Epithelial cell of esophagus (primary cell): ENCODE measurements at places on chromosomes 5 and 9.

GRCh38 chr5:50559955-50560354 lies 106.5 kb upstream of the PARP8 start:
- no peak for DNase-seq

DNA sequence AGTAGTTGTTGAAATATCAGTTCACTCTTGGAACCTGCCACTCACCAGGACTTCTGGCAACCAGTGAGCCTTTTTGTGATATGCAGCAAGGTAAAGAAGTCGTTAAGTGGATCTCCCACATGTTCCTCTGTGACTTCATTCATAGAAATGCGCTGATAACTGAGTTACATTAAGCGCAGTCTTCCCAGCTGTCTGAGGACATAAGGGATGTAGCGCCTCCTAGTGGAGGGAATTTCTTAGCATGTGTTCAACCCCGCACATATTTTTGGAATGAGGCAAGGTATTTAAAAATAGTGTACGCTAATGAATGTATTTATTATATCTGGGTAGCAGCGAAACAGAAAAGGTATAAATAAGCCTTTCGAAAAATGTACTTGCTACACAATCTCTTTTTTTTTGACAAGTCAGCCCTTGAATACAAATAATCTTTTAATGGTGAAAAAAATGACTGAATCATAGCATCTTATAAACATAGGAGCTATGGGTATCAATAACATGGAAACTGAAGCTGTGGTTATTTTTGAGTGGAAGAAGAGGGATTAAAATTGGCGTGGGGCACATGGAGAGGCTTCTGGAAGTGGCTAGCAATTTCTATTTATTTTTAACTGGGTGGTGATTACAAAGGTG lies 38.0 kb downstream of the PALM2AKAP2 start:
- peak; percentile 95 for DNase-seq

DNA sequence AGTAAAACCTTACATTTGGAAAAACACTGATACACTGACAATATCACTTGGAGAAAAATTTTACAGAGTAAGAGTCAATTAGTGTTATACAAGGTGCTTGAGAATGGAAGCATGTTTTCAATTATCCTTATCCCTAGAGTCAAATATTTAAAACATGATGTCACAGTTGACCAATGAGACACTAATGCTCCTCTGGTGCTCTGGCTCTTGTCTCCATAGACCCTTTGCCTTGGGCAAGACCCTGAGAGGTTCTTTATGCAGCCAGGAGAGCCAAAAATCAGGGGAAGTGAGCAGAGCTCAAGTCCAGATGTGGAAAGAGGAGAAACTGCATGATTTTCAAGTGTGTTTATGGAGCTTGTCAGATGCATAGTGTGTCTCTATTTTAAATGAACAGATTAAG lies 153.9 kb downstream of the MARCHF11 start:
- no peak for DNase-seq

GRCh38 chr9:84207491-84207951 lies 133.0 kb downstream of the SLC28A3 start:
- DNase-seq, result no peak

- DNase-seq, result peak; percentile 59
These were observed 197.9 kb downstream of the TLE4 start for GRCh38 chr9:79769476-79770275.

DNA sequence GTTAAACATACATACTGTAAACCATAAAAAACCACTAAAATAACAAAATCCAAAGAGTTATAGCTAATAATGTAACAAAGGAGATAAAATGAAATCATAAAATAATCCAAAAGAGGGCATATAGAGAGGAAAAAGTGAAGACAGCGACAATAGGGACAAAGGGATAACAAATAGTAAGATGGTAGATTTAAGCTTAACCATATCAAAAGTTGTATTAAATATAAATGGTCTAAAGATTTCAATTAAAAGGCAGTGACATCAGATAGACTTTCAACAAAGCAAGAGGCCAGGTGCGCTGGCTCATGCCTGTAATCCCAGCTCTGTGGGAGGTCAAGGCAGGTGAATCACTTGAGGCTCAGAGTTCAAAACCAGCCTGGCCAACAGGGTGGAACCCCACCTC lies 54.7 kb upstream of the SREK1 start:
- DNase-seq, result no peak

DNA sequence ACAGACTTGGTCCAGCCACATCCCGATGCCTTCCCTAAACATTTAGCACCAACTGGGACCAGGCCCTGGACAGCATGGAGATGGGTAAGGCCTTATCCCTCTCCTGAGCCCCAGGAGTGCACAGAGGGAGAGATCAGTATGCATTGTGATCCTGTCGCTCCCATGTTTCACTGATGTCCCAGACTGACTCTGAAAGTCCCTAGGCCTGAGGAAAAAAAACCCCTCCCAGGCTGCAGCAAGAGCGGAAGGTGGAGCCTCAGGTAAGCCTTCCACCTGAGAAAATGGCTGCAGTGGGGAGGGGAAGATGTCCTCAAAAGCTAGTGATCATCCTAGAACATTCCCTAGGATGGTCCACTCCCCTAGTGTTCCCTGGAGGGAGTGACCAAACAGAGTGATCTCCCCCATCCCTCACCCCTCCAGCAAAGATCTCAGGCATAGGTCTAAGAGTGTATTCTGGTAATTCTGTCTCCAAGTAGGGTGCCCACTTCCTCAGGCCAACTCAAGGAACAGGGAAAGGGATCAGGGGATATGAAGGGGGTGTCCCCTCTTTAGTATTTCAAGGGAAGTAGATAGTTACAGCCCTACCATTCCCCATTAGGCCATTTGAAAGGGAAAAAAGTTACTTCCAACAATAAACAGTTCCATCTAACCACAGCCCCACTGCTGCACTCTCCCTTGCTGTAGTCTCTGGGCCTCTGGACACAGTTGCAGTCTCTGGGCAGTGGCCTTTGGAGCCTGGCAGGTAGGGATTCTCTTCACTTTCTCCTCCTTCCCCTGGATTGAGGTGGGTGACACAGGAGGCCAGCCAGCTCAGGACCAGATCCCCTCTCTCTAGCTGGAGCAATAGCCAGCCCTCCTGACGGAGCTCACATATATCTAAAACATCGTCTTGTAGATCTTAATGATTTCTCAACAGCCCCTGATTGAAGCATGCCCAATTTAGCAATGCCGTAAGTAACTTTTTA lies 6.8 kb upstream of the CXXC5 start:
- DNase-seq, result no peak

- DNase-seq, result peak; percentile 30
These were observed 34.1 kb downstream of the SPRY4 start for GRCh38 chr5:142290577-142291299.

- DNase-seq, result peak; percentile 36
These were observed 49.4 kb downstream of the SMIM23 start for GRCh38 chr5:171835066-171835465.

GRCh38 chr5:42982107-42982622 lies 58.0 kb downstream of the ANXA2R start:
- DNase-seq, result peak; percentile 40

DNA sequence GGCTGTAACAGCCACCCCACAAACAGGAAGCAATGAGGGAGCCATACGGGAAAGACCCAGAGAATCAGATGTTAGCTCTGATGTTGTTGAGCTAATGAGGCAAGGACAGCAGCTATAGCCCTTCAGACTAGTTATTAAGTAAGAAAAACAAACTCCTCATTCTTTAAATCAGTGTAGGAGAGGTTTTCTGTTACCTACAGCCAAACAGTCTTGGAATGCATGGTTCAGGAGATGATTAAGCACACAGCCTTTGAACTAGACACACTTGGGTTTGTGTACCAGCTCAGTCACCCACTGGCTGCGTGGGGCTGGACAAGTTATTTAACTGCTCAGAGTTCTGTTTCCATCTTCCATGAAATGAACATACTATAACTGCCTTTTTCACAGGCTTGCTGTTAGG lies 68.1 kb downstream of the SPOCK1 start:
- no peak for DNase-seq

DNA sequence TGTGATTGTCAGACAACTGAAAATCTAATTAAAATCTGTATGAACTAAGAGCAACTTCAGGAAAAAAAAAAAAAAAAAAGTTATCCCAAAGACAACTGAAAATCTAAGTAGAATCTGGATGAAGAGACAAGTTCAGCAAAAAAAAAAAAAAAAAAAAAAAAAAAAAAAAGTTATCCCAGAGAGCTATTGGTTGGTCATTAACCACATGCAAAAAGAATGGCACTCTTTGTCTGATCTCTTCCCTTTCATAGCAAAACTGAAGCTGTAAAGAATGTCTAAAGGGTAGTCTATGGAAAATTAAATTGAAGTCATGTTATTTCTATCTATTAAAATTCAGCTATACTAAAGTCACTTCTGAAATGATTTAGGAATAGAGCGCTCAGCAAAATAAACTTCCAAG lies 32.9 kb downstream of the STRBP start:
- no peak for DNase-seq

GRCh38 chr5:132622608-132623007 lies 35.4 kb upstream of the IL13 start:
- DNase-seq, result no peak

DNA sequence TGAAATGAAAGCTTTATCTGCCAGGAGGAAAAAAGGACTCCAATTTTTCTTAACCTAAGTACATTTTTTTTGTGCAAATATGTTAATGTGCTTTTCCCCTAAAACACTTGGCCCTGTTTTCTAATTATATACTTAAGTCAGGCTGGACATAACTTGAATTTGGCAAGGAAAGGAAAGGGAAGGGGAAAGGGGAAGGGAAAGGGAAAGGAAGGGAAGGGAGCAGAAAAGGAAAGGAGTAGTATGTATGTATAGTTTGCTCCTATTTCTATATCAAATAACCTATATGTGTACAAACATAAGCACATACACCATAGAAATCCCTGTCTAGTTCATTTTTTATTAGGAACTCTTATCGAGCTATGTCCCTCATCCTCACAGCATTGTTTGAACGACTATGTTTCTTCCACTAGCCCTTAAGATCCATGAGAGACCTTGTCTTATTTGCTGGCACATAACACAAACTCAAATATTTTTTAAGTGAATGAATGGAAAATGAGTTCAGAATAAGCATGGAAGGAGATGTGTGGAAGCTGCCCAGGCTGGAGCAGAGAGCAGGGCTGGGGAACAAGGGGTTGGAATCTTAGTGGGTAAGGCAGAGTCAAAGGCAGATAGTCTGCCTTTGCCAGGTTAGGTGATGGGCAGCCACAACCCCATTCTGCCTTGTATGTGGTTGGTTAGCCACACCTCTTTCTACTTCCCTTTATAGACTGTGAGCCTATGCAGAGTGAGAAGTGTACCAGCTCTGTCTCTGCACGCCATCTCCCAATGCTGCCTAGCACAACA lies 70.0 kb downstream of the KLHL3 start:
- no peak for DNase-seq

GRCh38 chr5:172059661-172060100 lies 53.2 kb upstream of the FBXW11 start:
- DNase-seq, result peak; percentile 24

DNA sequence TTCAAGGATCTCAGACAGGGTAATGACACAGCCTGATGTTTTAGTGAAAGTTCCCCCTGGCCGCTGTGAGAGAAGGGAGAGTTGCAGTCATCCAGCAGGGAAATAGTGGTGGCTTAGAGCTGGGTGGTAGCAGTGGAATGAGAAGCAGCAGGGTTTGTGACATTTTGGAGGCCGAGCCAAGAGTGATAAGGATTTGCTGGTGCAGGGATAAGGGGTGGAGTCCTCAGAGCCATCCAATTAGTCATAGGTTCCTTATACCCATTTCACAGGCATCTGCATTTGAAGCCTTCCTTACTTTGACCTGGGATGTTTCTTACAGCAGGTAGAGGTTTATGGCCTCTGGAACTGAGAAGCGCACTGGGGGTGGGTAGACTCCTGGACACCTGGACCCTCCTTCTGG lies 12.8 kb downstream of the JADE2 start:
- DNase-seq, result no peak

- no peak for DNase-seq
These were observed 6.7 kb downstream of the GNG10 start for GRCh38 chr9:111668026-111668573.

- DNase-seq, result peak; percentile 90
These were observed 352.9 kb downstream of the DNAH5 start for GRCh38 chr5:13591621-13592020.

GRCh38 chr5:110665184-110665726 lies 61.2 kb downstream of the TMEM232 start:
- no peak for DNase-seq

- DNase-seq, result no peak
These were observed 384.4 kb downstream of the TMEM167A start for GRCh38 chr5:82692826-82693225.

DNA sequence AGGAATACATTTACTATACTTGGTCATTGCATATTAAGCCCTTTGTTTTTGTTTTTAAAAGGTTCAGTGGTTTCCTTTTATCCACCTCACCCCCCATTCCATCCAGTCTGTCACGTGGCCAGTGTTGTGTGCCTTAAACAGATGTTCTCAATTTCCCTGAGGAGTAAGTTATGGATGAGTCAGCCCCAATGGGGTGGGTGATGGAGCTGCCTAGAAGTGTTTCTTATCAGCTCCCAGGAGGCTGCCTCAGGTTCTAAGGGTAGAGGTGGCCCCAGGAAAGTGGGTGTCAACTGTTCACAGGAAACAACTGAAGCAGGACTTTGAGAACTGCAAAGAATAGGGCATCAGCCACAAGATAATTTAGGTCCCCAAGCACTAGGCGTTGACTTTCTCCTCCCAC lies 41.1 kb downstream of the ACTBL2 start:
- peak; percentile 66 for DNase-seq

DNA sequence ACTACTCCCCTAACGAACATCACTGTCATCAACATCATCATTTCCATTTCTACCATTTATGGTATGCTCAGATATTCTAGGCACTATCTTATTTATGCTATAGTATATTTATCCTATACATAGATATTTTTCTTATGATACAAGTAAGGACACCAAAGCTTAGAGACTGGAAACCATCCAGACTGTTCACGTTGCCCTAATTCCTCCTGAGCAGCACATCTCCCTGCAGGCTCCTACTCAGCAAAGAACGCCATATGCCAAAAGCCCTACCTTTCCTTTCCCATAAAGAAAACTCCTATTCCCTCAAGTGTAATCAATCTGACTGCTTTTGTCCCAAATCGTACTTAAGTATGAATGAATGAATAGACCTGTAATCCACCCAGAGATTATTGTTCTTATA lies 247.0 kb downstream of the PRELID2 start:
- DNase-seq, result no peak

GRCh38 chr5:136251502-136252169 lies 58.7 kb upstream of the SMIM32 start:
- DNase-seq, result no peak

DNA sequence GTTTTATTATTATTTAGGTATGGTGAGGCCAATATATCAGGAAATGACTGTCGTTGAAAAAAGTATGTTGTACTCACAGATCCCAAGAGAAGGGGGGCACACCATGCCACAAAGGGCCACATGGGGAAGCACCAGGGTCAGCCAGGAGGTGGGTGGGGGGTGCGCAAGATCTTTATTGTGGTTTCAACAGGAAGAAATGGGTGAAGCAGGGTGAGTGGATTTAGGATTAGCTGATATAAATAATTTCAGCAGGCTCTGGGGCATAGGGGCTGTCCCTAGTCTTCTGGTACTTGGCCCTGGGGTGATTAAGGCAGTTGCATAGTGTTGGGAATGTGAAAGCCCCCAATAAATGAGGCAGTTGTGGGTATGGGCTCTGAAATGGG lies 8.6 kb downstream of the PDCD1LG2 start:
- no peak for DNase-seq
